ENCODE measurements at places on chromosomes 5 and 9.

GRCh38 chr9:94919376-94920098, 193.0 kb downstream of the AOPEP start:
- DNase-seq: no peak

DNA sequence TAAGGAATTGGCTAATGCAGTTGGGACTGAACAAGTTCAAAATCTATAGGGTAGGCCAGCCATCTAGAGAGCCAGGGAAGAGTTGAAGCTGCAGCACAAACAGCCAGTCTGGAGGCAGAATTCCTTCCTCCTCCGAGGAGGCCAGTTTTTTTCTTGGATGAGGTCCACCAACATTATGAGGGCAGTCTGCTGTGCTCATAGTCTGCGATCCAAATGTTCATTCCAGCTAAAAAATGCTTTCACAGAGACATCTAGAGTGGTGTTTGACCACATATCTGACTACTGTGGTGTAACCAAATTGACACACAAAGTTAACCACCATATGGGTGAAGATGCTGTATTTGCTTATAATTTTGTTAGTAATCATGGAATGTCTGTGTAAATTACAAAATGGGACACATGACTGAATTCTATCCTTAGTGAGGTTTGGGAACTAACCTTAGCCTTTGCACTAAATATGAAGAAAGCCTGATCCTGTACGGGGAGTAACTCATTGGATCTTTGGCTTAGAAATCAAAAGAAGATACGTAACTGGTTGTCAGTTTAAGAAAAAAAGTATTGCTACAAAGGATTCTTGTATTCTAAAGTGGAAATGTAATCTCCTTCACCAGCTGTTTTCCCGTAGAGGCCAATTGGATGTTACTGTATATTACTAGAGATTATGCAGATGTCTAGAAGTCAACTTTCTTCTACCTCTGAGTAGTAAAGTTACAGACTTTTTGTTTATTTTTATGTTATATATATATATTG, 70.6 kb downstream of the SPIN1 start:
- no peak for DNase-seq

DNA sequence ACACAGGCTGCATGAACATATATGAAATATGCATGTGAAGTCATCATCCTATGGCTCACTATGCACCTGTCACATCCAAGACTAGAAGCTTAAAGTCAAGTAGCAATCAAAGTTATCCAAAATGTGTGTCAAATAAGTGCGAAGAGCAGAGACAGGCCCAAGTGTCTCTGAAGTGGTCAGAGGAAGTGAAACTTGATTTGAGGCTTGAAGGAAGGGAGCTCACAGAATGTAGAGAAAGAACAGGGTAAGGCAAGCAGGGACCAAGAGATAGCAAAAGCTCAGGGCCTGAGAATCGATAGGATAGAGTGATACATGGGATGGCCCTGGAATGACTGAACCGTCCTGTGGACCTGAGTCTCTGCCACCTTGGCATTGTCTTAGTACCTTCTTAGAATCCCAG, 274.3 kb upstream of the TRPC7 start:
- no peak for DNase-seq

DNA sequence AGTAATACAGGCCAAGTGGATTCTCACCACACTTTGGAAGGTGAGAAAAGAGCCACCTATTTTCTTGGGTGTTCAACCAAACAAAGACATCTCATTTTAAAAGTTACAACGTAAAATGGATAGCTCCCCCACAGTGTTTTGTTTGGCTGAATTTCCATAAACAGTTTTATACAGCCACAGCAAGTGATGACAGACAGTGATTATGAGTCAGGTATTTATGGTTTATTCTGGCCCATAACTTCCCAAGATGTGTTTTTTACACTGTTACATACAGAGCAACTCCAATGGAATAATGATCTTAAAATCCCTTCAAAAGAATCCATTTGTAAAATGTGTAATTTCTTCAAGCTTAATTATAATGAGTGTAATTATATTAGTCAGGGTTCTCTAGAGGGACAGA, 421.3 kb downstream of the TLE1 start:
- DNase-seq: no peak

DNA sequence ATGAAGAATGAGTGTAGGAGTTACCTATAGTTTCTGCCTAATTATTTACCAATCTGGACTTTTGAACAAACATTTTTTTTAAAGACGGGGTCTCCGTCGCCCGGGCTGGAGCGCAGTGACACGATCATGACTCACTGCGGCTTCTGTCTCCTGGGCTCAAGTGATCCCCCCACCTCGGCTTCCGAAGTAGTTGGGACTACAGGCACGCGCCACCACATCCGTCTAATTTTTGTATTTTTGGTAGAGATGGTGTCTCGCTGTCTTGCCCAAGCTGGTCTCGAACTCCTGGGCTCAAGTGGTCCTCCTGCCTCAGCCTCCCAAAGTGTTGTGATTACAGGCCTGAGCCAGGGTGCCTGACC, 1.5 kb downstream of the CTNNA1 start:
- no peak for DNase-seq

GRCh38 chr9:126337729-126338372, 11.2 kb downstream of the MVB12B start:
- no peak for DNase-seq

DNA sequence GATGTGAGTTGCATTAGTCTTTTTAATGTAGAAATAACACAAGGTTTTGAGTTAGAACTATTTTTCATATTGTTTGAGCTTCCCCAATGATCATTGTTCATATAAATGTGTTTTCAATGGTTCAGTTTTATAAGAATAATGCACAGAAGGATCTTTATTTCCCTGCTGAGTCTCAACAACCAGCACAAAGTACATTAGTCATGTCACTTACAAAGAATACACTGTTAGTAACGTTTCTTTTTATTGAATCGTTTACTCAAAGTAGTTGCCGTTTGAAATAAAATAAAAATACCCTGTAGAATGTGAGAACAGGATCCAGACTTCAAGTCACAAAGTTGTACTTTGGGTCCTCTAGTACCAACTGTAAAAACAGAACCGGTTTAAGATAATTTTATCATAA, 41.5 kb downstream of the ERCC8 start:
- DNase-seq: no peak

GRCh38 chr9:99012957-99013512, 69.3 kb downstream of the COL15A1 start:
- no peak for DNase-seq

- no peak for DNase-seq
These were observed 117.9 kb upstream of the KCNN2 start for GRCh38 chr5:114243972-114244317.

- no peak for DNase-seq
These were observed 33.9 kb downstream of the CNOT8 start for GRCh38 chr5:154892369-154892771.

GRCh38 chr5:5351288-5351979, 71.0 kb upstream of the ICE1 start:
- no peak for DNase-seq

- no peak for DNase-seq
These were observed 119.6 kb upstream of the RETREG1 start for GRCh38 chr5:16736158-16736995.

GRCh38 chr5:98663521-98663920, 109.9 kb upstream of the RGMB start:
- DNase-seq: no peak

- DNase-seq: peak; percentile 92
These were observed 601 bp downstream of the NNT start for GRCh38 chr5:43603344-43604217.

- no peak for DNase-seq
These were observed 21.2 kb downstream of the FAXDC2 start for GRCh38 chr5:154829181-154829588.

- DNase-seq: no peak
These were observed 40.9 kb downstream of the VLDLR start for GRCh38 chr9:2662496-2662895.

GRCh38 chr9:82140471-82140870, 151.9 kb downstream of the SPATA31D1 start:
- no peak for DNase-seq

GRCh38 chr5:122004201-122004600, 42.4 kb downstream of the SRFBP1 start:
- DNase-seq: no peak

DNA sequence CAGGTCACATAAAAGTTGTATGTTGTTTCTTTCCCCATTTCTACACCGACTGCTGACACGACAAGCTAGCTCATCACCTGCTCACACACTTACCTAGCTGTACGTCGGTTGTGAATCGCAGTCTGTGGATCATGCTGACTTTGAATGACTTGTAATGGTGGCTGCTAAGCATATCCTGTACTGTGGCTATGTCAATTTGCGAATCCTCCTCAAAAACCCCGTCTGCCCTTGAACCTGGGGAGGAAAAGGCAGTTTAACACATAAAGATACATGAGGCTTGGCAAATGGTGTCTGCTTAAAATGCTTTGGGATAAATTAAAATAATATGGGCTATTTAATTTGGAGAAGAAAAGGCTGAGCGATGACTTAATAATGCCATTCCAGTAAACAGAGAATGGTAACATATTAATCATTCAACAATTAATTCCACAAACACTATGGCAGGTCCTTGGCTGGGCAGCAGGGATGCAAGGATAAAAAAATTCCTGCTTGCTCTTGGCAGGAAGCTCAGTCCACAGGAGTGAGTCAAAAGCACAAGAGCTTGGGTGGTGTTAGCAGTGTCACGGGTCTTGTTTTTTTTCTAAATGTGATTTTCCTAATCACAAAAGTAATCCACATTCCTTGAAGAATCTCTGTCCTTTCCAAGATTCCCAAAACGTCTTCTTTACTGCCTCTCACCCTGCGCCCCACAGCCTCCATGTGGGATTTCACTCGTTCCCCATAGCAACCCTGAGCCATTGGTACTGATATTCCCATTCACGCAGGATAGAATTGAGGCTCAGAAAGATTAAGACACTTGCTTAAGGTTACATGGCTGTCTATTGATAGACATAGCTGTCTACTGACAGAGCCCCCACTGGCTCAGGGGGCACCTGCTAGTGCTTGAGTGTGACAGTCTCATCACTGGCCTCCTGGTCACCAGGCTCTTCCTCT, 222.4 kb downstream of the MAPKAP1 start:
- DNase-seq: no peak

DNA sequence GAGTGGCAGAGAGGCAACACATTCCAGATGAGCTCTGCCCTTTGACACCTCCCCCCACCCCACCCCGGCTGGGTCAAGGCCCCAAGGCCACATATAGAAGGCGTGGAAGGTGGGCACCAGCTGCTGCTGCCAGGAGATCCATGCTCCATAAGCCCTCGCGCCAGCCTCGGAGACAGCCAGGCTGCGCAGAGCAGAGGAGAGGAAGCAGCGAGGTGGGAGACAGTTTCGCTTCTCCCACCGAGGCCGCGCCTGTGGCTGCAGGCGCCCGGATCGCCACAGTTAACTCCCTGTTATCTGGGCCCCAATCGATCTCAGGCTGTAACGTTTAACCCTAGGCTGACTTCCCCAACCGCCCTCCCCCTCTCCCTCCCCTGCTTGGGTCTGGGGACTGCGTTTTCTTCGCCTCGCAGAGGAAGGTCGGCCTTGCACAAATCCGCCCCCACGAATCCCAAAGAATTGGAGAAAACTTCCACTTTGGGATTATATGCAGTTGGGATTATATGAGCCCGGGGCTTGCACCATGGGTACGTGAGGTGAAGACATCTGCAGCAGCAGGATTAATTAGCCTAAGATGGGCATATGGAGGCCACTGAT, 1.1 kb upstream of the CXXC5 start:
- DNase-seq: peak; percentile 63
